ENCODE measurements at places on chromosomes 3 and 15.

GRCh38 chr15:101318147-101318819, 23.2 kb upstream of the SNRPA1 start:
- DNase-seq: no peak

GRCh38 chr3:9951962-9952805, at the start of gene PRRT3:
Gene PRRT3, minus strand, starts transcription at chr3:9952408. Its CDS starts 2,293 bp downstream, at chr3:9950115.
- DNase-seq: no peak

- DNase-seq: no peak
Measured at GRCh38 chr3:143563786-143564185, 284.5 kb downstream of the SLC9A9 start.

GRCh38 chr3:194117104-194117845, 18.7 kb upstream of the HES1 start:
- no peak for DNase-seq
